ENCODE measurements at places on chromosomes 11 and 22. TPM values are rescaled to one million over a fixed set of nuclear protein-coding genes. Genes with fewer than 3 reads are reported as not detected.
A peak's percentile ranks its signal among the peaks of the same experiment; 100 is the strongest.

DNA sequence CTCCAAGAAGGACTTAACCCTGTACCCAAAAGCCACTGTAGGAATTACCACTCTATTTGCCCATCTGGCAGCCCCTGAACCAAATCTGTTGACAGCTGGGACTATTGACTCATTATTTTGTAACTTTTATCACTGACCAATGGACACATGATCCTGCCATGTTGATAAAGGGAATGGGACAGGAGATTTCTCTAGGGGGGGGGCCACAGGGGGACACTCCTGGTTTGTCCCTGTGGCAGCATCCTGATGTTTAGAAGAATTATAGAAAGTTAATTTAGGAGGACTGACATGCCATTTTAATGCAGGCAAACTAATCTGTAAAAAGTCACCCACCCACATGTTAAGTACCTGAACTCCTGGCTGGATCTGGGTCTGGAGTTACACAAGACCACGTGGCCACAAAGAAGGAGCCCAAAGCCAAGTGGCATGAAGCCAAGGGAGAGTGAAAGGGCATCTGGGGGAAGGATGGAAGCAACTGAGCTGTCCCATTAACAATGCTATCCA lies 558.1 kb downstream of the ETS1 start:
- no peak for DNase-seq

Gene KRTAP5-10
- not detected for total RNA-seq

Gene HBD
- not detected for total RNA-seq

GRCh38 chr11:133782116-133782725 lies 63.1 kb downstream of the SPATA19 start:
- no peak for DNase-seq

DNA sequence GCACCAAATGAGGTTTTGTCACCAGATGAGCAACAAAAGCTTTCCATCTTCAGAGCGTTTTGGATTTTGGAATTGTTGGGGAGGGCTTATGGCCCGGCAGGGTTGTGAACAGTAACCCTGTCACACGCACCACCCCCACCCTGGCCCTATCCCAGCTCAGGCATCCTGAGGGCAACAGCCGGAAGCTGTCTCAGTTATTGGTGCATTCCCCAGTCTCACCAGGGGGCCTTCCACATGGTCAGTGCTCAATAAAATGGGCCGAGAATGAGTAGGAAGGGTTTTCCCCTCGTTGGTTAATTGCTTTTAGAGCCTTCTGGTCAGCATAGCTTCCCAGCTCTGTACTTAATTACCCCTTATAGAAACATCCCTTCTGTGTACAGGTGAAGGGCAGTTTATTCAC lies 46.0 kb downstream of the LRP5 start:
- DNase-seq: no peak

Gene NAALAD2
- total RNA-seq: 1.3 TPM

Gene DCHS1
- 10.3 TPM for total RNA-seq

Gene OMP
- 78.6 TPM for total RNA-seq

DNA sequence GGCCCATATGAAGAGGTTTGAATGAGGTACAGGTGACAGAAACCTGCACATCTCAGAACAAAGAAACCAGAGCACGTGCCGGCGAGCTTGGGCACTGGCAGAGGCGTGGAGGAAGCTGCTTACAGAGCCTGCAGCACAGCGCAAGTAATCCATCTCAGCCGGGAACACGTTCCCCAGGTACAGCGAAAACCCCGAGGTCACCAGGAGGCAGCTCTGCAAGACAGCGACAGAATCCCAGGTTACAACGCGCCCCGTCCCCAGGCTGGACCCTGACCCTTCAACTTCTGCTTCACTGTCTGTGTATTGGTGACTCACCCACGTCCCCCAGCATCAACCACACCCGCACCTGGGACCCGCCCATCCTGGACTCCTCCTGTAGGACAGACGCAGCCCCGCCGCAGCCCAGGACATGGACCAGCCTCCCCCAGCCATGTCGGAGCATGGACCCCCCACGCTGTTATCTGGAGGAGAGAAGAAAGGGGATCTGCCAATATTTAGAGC lies 2.2 kb downstream of the MLC1 start:
- DNase-seq: peak; percentile 24

Measured in transverse colon (tissue), 4 donors.